ENCODE measurements at places on chromosomes 1 and 21.

DNA sequence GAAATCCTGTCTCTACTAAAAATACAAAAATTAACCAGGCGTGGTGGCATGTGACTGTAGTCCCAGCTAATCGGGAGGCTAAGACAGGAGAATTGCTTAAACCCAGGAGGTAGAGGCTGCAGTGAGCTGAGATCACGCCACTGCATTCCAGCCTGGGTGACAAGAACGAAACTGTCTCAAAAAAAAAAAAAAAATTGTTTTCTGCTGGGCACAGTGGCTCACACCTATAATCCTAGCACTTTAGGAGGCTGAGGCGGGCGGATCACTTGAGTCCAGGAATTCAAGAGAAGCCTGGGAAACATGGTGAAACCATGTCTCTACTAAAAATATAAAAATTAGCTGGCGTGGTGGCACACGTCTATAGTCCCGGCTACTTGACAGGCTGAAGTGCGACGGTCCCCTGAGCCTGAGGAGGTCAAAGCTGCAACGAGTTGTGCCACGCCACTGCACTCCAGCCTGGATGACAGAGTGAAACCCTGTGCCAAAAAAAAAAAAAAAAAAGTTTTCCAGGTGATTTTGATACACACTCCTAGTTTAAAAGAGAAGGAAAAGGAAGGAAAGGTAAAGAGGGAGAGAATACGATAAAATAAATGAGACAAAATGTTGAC lies 31.7 kb downstream of the ABL2 start:
- DNase-seq: no peak

DNA sequence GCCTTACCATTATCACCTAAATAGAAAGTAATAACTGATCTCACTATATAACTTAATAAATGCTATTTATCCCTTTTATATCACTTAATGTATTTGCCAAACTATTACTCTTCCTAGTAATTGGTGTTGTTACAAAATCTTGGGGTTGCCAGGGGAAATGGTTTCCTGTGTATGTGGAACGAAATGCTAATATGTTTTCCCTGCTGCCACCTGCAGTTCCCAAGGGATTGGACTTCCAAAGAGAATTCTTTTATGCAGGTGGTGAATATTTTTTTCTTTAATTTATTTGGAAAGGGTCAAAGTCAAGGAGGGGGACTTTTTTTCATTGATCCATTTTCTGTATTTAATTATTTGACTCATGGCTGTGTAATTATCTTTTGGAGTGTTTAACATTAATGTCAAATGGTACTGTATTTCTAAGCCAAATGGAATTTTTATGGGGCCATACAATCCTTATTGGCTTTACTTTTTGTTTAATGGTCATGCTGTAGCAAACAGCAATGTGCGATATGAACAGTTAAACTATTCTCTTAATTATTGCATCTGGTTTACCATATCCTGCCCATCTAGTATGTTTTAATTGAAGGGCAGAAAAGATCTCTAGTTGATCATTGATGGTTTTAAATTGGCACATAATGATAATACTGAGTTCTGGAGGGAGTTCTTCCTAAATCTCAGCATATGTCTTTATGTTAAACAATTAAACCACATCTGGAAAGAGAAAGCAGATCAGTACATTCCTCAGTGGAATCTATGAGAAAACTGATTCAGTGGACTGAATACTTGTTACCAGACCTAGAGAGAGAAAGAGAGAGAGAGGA lies 486.3 kb downstream of the TTLL7 start:
- DNase-seq: no peak

- no peak for DNase-seq
These were observed 73.7 kb downstream of the PDE4B start for GRCh38 chr1:65866439-65866838.

DNA sequence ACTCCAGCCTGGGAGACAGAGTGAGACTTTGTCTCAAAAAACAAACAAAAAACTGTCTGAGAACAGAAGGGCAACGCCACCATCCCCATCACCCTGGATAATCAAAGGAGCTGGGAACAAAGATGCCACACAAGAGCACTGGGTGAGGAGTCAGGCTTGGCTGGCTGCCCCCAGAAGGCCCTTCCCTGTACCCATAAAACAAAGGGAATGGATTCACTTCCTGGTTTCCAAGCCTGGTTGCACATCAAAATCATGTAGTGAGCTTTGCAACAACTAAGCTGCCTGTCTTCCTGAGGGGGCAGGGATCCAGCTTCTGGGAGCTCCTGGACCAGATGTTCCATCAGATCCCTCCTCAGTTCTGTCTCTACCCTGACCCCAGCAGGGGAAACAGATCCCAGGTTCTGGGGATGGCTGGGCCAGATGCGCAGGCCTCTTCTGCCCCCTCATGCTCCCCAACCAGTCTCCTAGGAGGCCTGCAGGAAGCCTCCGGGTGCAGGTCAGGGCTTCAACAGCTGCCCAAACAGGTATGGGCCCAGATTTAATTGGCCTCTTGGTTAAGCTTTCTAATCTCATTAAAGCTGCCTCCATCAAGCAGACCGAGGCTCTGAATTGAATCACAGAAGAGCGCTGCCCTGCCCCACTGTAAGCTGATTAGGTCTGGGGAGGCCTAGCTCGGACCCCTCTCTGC lies 97.8 kb downstream of the MRPL37 start:
- no peak for DNase-seq

DNA sequence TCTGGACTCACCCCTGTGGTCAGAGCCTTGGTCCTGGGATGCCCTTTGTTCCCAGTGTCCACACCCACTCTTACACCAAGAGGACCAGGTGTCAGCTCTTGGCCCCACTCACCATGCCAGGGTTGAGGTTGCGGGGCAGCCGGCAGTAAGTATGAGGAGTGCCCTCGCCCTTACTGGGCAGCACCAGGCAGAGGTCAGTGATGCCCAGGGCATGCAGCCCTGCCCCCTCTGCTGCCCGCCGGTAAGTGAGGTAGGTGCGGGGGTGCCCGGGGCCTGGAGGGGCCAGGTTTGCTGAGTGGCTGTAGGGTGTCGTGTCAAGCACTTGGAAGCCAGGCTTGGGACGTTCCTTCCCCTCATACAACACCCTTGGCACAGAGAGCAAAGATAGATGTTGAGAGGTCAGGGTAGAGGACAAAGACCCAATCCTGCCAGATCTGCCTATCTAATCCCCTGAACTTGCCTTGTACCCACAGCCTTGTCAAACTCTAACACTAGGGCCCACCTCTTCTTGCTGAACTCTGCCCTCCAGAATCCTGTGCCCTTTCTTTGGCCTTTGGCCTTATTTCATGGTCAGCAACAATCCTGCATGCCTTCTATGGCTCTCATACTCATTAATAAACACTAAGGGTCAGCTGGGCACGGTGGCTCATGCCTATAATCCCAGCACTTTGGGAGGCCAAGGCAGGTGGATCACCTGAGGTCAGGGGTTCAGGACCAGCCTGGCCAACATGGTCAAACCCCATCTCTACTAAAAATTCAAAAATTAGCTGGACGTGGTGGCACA lies 3.6 kb downstream of the DENND4B start:
- DNase-seq: no peak

DNA sequence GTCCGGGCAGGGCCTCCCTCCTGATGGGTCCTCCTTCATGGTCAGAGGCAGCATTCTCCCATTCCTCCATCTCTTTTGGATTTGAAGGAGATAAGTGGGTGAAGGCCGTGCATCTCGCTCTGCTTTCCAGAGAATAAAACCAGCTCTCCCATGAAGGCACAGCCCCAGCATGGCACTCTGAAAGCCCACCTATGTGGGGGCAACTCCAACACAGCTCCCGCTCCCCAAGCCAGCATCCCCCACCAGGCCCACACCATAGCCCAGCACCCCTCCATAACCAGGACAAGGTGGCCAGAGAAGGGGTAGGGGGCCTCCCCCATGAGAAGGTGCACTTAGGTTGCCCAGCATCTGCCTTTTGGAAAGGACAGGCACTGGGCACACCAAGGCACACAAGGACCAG lies 112.2 kb downstream of the PDE9A start:
- DNase-seq: no peak
